ENCODE measurements at places on chromosomes 13 and 19.

DNA sequence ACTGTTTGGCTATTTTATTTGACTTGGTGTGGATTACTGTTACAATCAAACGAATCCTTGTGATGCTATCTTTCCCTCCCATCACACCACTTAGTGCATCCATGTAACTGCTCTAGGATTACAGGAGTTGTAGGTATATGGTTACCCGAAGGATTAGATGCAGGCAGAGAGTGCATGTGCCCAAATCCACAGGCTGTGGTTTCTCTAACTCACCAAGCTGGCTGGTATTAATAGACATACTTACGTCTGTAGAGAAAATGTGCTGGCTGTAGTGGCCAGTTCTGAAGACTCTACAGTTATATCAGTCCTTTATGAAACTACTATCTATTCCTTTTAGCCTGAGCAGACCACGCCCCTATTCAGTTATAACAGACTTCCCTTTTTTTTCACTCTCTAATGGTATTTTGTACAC lies 1.1 kb upstream of the HMGB1 start:
- DNase-seq = no peak

DNA sequence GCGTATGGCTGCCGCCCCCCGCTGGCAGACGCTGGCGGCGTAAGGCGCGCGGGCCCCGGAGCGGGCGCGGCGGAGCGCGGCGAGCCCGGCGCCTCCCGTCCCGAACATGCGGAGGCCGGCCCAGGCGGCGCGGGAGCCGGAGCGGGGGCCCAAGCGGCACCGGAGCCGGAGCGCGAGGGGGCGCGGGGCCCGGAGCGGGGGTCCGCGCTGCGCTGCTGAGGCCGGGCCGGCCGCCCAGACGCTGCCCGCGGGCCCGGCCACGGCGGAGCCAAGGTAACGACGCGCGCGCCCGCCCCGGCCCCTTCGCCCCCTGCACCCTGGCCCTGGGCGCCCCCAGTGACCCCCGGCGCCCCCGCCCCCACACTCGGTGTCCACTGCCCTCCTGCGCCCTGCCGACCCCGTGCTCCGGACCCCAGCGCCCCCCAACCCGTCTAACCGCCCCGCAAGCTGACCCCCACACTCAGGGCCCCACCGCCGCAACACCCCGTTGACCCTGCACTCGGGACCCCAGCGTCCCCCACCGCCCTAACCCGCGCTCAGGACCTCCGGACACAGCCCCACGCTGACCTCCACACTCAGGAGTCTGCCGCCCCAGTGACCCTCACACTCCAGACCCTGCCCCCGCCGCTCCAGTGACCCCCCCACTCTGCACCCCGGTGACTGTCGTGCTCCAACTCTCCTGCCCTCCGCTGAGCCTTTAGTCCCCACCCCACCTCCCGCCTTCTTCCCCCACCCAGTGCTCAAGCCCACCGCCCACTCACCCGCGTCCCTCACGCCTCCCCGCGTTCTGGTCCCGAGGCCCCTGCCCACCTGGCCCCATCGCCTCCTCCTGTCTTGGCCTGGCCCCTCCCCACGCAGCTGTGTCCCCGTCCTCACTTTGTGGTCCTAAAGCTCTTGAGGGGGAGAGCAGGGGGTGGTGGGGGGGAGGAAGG lies at the start of gene CSNK1G2:
CSNK1G2 (plus strand) TSS at position 27 of the 932 bp plus-strand sequence. CDS start 28,601 bp downstream, outside the sequence.
- DNase-seq = no peak

DNA sequence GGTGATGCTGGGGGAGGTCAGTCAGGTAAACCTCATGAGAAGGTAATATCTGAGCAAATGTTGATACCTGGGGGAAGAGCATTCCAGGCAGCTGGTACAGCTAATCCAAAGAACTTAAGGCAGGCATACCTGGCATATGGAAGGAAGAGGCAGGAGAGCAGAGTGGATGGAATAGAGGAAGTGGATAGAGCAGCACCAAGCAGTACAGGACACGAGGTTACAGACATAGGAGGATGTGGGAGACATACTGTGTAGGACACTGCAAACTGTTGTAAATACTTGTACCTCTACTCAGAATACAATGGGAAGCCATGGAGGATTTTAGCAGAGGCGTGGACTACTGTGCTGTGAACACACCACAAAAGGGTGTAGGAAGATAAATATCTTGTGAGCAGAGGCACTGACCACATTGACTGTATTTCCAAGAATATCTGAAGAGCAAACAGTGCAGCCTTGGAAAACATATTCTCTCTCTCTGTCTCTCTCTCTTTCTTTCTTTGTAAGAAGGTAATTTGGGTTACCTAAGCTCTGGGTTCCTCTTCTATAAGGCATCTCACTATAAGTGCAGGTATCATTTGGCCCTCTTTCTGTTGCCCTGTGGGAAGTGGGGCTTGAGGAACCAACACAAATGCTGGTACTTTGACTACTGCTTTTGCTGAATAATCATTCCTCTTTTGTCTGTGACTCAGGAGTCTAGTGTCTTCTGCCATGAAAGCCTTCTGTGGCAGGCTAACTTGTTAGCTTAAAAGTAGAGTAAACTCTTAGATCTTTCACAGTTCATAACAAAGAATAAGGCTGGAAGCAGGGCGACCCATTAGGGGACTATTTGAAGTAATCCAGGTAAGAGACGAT lies 238.0 kb downstream of the VWA8 start:
- no peak for DNase-seq

GRCh38 chr19:16829010-16829821 lies at the start of gene SIN3B:
SIN3B (plus strand) TSS chr19:16829398; CDS start chr19:16829421, 23 bp downstream.
- peak; percentile 82 for DNase-seq

- no peak for DNase-seq
Observed at GRCh38 chr13:57665481-57665880, 33.9 kb downstream of the PCDH17 start.

DNA sequence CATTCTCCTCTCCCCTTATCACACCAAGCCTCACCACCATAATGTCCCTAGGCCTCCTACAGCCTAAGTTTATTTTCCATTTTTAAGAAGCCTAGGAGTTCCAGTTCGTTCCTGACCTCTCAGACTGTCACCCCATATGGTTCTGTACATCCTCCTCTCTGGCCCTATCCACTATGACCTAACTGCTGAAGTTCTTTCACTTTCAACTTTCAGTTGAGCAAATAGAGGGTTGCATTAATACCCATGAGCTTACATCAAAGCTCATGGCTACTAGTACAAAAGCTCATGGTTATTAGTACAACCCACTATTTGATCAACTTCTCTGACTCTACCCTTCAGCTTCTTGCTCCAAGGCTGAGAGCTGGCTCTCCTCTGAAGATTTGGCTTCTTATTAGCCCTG lies 72.9 kb downstream of the FGF14 start:
- no peak for DNase-seq

GRCh38 chr13:77979721-77980385 lies 61.2 kb upstream of the EDNRB start:
- DNase-seq = no peak

DNA sequence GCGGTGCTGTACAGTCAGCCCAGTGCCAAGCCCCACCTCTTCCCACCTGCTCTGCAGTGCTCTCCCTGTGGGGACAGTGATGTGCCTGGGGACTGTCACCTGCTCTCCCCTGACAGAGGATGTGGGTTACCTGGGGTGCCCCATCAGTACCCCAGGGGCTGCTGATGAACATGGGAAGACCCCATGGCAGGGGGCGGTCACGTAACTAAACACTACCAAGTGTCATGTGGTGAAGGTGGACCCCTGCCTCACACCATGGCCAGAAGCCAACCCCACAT lies 12.7 kb downstream of the KDM4B start:
- DNase-seq = peak; percentile 79

DNA sequence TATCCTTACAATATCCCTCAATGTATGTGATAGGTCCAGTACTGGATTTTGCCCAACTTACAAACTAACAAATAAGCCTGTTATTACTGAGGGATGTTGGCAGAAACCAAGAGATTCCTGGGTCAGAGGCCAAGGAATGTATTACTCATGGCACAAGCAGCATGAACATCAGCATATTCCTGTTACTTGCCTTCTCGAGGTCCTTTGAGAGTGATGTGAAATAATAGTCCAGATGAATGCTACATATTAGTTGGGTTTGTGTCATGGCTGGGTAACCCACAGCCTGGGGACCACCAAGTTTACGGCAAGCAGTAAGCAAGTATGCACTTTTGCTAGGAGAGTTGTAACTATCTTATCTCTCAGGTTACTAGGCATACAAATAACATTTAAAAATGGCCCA lies 384.5 kb upstream of the GPC6 start:
- no peak for DNase-seq

DNA sequence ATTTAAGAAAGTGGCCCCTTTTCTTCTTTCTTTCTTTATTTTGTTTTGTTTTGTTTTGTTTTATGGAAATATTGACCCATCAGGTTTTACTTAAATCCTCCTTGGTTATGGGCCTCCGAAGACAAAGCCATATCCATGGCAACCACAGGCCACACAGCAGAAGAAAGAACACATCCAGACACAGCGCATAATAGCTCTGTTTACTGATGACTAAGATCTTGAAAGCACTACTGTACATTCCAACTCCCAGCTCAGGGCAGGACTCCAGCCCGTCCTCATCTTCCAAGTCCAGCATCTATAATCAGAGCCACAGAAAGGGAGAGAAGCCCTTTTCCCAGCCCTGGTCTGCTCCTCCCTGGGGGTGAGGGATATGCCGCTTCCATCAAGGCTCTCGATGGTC lies 84.3 kb downstream of the NUFIP1 start:
- DNase-seq = no peak

- DNase-seq = no peak
Observed at GRCh38 chr19:49790866-49791265, 22.2 kb downstream of the FUZ start.

- no peak for DNase-seq
Observed at GRCh38 chr13:31433746-31434145, 234.0 kb downstream of the B3GLCT start.

GRCh38 chr19:45133661-45134060 lies 27.1 kb downstream of the NKPD1 start:
- DNase-seq = no peak

DNA sequence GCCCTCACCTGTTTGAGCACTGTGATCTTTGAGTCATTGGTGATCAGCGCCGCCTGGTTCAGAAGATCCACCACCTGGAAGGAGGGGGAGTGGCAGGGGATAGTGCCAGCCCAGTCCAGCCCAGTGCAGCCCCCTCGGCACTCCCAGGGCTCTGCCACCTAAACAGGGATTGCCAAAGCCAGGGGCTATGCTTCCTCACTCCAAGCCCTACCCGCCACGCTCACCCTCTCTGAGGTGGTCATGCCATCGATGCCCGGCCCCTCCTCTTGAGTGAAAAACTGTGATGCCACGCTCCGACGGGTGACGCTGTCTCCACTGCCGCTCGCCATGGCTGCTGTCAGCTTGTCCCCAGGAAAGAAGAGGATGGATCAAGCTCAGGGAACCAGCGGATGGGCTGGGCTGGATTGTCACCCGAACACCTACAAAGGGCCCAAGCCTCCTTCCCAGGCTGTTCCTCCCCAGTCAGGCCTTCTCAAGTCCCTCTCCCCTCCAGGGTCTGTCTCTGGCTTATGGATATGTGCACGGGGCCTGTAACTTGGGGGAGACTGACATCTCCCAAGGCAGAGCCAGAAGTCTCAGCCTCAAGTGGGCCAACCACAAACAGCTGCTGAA lies 8.7 kb downstream of the SYMPK start:
- DNase-seq = no peak

GRCh38 chr19:35307931-35308330 lies 16.0 kb downstream of the MAG start:
- DNase-seq = no peak

DNA sequence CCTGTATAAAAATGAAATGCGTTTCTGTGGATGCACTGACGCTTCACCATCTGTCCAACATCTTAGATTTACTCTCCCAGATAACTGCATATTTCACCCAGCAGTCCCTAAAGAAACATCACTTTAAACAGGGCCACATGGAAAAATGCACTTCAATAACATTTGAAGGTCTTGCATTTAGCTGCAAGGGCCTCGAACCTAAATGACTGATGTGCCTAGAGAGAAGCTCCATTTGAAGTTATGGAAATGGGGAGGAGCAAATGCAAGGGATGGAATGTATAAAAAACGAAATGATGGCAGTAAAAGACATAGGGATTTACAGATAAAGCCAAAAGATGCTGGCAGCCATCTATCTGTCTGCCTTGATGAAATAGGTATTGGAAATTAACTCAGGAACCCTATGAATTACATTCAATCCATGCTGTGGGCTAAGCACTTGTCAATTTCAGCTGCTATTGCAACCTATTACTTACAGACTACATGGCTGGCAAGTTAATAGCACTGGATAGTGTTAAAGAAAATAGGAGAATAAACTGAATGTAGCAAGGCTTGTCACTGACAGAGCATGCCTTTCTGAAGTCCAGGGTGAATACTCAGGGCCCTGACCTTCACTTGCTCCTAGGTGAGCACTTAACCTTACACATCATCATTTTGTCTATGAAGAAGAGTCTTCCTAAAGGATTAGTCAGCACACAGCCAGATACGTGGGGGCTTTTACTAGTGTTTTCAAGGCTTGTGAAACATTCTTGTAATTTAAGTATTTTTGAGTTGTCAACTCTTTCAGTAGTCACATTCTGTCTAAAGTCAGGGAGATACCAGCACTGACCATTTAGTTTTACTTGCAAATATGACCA lies 963.4 kb downstream of the PCDH17 start:
- DNase-seq = no peak

- DNase-seq = no peak
Observed at GRCh38 chr19:1392407-1392806, 8.7 kb downstream of the NDUFS7 start.

DNA sequence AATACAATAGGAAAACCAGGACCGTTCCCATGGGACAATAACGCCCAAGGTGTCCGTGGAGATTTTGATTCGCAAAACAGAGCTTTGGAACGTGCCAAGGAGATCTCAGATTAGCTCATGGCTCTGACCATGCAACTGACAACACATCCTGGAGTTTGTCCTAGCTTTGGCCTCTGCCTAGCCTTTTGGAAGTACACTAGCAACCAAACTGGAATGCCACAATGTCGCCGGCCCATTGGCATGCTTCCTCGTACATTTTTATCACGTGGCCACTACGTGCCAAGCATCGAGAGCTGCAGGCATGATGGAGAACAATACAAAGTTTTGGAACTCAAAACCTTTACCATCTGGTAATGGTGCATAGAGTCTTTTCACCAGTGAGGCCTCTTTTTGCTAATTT lies 256.5 kb downstream of the DCLK1 start:
- DNase-seq = no peak

- DNase-seq = peak; percentile 27
Observed at GRCh38 chr19:11421371-11422098, 2.4 kb upstream of the RGL3 start.

GRCh38 chr19:50628551-50628950 lies 11.1 kb downstream of the SYT3 start:
- no peak for DNase-seq

DNA sequence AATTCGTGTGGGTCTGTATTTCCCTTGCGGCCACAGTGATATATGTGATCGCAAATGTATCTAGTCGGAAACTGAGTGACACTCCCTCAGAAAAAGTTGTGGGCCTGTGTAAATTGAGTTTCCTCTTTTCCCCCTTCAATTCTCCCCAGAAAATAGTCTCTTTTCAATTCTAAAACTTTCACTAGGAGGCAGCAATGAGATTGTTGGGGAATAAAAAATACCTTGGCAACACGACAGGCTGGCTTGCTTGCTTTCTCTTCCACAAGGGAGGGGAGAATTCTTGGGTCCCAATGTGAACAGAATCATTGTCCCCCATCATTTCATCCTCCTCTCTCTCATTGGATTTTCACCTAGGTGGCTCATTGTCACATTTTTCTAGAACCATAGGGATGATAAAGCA lies 3.7 kb upstream of the SOX21 start:
- DNase-seq = no peak

Measured in NCI-H1105 (cell line).